ENCODE measurements at places on chromosomes 16 and 17. TPM values are rescaled to one million over a fixed set of nuclear protein-coding genes. Genes with fewer than 3 reads are reported as not detected.
A peak's percentile ranks its signal among the peaks of the same experiment; 100 is the strongest.

GRCh38 chr17:31587462-31587861 lies 196.0 kb downstream of the RAB11FIP4 start:
- peaks cover 4% of the 10 kb centered on the region for H3K4me1 ChIP-seq
- no peak overlapping the region for H3K4me3 ChIP-seq
- peaks cover 1% of the 10 kb centered on the region for H3K27me3 ChIP-seq

DNA sequence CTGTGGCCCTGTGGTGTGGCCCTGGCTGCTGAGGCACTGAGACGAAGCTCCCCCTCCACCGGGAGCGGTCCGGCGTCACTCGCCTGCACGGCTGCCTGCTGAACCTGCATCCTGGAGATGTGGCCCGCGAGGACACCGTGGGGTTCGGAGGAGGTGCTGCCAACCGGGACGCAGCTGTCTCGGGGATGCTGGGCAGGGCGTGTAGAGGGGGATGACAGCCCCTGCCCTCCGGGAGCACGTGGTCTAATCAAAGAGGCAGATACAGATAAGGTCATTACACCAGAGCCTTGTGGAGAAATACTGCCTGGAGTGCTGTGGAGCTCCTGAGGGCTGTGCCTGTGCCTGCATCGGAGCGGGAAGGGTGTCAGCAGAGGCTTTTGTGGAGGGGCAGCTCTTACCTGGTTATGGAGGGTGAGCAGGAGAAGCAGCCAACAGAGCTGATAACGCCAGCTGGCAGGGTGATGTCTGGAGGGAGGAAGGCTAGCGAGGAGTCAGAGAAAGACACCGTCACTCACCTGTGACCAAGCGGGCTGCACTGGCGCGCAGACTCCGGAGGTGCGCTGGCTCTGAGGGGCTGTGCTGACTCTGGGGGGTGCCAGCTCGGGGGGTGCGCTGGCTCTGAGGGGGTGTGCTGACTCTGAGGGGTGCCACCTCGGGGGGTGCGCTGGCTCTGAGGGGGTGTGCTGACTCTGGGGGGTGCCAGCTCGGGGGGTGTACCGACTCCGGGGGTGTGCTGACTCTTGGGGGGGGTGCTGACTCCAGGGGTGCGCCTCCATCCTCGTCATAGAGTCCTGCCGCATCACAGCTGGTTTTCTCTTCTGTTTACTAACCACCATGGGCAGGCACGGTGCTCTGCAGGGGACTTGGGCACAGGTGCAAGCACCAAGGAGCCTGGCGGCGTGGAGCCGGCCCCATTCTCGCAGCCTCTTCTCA lies 104.7 kb upstream of the CHMP6 start:
- DNase-seq = no peak
- H3K27ac ChIP-seq = peak overlapping the region; percentile 42
- H3K4me3 ChIP-seq = no peak overlapping the region
- peaks cover 14% of the 10 kb centered on the region for H3K36me3 ChIP-seq
- no peaks in the 10 kb centered on the region for H3K27me3 ChIP-seq

GRCh38 chr16:83453977-83454376 lies 353.8 kb upstream of the HSBP1 start:
- no peak for DNase-seq
- H3K27me3 ChIP-seq = no peaks in the 10 kb centered on the region
- no peak overlapping the region for H3K4me3 ChIP-seq
- no peak overlapping the region for H3K27ac ChIP-seq
- H3K36me3 ChIP-seq = no peaks in the 10 kb centered on the region

DNA sequence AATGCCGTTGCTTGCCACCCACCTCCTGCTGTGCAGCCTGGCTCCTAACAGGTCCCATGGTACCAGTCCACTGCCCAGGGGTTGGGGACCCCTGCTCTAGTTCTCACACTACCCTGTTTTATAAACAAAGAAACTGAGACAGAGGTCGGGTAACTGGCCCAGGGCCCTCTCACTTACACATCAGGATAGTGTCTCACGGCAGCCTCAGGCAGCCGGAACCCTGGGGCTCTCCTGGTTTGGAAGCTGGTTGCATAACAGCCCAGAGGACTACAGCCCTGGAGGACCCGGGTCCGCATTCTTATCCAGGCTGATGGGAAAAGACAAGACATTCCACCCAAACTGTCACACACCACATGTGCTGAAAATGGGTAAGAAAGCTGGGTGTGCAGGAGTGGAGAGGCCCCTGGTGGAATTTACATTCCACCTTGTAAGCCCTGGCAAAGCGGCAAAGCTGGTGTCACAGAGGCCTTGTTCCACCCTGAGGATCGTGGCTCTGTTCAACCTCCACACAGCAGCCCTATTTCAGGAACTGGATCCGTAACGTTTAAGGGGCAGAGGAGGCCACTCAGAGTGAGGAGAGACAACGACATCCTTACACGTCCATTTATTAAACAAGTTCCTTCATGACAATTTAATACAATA lies 9.8 kb downstream of the CMTM3 start:
- H3K27ac ChIP-seq = no peak overlapping the region
- DNase-seq = no peak
- no peak overlapping the region for H3K4me3 ChIP-seq

DNA sequence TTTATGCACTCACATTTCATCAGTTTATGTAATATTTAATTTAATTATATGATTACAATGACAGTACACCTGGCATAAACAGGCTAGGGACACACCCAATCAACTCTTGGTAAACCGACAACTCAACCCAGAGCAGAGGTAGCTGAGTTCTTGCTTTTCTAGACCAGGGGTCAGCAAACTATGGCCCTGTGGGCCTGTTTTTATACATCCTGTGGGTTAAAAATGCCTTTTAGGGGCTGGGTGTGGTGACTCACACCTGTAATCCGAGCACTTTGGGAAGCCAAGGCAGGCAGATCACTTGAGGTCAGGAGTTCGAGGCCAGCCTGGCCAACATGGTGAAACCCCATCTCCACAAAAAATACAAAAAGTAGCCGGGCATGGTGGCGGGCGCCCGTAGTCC lies 99.2 kb upstream of the TMEM97 start:
- no peak overlapping the region for H3K27ac ChIP-seq
- no peak overlapping the region for H3K4me3 ChIP-seq
- no peaks in the 10 kb centered on the region for H3K36me3 ChIP-seq
- DNase-seq = no peak

DNA sequence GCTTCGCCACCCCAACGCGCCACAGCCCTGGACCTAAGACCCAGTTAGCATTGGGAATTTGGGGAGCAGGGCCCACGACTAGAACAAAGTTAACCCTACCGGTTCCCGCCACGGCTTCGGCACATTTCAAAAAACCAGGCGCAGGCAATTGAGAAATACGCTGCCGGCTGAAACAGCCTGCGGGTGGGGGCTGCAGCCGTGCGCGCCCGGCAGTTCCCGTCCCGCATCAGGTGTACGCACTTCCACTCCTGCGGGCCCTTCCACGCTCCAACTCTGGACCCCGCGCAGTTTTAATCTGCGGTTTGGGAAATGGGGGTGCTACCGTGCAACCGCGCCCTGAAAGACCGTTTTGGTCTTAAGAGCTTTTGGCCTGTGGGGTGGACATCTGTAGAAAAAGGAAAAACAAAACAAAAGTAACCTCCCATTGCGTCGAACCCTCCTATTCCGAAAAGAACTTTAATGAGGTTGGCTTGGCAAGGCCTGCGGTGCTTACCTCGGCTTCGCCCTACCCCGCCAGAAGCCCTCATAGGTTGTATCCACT lies 7.1 kb downstream of the IRX5 start:
- no peaks in the 10 kb centered on the region for H3K36me3 ChIP-seq
- peaks cover 87% of the 10 kb centered on the region for H3K27me3 ChIP-seq
- DNase-seq = peak; percentile 31
- H3K4me3 ChIP-seq = peak overlapping the region; percentile 10
- peaks cover 1% of the 10 kb centered on the region for H3K4me1 ChIP-seq

Gene FAM20A
- total RNA-seq = not detected

Gene MYL11
- 1.7 TPM for total RNA-seq

Gene TMEM94
- total RNA-seq = 112 TPM

Gene CLEC3A
- total RNA-seq = not detected

Gene STH
- not detected for total RNA-seq

All from activated naive CD8-positive, alpha-beta T cell treated with anti-CD3 and anti-CD28 coated beads, Interleukin-2, amount 10 ng/mL, durations not matched to agents 7 days and 5 days (primary cell).